ENCODE measurements at places on chromosomes 2 and 18.

DNA sequence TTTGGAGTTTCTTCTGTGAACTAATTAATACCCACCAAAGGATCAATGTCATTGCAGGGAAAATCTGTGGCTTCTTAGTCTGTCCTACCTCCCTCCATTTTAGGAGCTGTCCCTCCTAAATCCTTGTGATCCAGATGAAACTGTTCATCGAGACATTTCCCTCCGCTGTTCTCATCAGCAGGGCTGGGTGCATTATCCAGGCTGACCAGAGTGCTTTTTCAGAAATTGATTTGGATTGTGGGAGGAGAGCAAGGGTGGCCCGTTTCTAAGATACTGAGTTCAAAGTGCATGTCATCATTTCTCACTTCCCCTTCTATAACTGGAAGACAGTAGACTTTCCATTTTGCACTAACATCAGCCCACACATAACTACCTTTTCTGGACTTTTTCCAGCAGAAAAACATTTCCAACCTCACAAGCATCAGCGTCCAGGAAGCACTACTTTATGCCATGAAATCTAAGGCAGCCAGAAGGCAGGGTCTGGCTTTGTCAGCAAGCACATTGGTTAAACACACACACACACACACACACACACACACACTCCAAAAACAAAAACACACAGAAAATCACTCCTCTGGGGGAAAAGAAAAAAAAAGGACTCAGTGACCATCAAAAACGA is 94.1 kb downstream of the ANKRD44 start:
- DNase-seq, result peak; percentile 60

DNA sequence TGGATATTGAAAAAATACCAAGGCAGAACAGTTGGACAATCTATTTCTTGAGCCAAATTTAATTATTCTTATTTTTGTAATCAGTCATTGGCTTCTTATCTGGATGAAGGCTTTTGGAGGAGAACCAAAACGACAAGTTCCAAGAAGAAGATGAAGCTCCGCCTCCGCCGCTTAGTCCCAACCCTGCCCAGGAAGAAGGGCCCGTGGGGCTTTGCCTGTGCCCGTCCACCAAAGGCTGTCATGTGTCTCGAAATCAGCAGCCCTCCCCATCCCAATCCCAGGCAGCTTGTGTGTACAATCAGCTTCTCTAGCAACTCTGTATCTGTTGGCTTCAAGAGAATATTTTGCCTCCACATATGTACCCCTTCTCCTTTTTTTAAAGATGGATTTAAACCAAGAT is 24.6 kb downstream of the PTRHD1 start:
- DNase-seq, result no peak

DNA sequence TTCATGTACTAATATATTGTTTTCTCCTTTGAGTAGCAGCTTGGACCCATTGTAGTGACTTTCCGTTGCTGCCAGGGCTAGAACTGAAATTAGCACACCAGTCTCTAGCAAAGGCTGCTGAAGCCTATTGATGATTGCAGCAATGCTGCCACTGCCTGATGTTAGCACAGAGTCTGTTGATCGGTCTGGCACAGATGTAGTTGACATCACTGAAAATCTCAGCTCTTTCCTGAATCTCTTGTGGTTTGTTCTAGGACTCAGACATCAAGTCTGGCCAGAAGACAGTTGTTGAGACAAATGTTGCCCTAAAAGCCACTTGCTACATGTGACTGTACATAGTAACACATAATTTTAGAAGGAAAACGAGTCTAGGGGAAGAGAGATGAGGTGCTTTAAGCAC is 47.2 kb downstream of the VAPA start:
- peak; percentile 61 for DNase-seq

- DNase-seq, result no peak
Observed at GRCh38 chr2:100106460-100106859, 35.9 kb downstream of the AFF3 start.

DNA sequence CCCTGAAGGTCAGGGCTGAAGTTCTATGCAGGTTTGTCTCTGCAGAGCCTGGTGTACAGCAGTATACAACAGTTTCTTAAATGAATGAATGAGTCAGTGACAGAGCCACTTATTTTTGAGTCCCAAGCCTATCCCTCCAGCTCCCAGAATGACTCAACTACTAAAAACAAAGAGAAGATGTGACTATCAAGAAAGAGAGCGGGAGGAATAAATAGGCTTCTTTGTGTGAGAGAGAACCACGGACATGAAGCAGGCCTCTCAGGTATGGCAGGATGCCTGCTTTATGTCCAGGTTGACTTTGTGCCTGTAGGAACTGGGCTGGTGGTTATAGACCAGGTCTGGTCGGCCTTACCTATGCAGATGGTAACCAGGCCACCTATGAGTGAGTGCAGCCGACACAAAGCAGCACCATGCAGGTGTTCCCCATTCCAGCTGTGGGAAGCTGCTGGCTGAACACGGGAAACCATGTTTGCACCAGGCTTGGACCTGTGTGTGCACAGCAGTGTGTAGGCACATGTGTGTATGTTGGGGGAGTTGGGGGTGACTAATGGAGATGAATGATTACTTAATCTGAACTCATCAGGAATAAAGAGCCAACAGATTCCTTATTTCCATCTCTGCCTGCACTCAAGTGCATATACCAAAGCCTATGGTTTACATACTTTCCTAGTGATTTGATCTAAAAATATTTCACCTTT is 171.0 kb downstream of the OSR1 start:
- no peak for DNase-seq

DNA sequence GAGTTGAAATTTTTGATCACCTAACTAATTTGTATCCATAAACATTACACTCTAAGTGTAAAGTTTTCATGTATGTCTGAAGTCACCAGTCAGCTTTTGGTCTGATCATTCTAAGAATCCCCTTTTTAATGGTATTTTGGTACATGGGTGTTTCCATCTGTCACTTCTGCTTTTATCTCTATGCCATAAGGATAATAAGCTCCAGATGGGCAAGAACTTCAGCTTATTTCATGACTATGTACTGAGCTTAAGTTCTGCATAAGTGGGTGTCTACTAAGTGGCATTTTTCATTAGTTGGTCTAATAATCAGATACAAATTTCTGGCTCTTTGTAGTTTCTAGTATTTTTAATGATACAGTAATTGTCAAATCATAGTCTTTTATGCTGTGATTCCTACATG is 20.4 kb downstream of the UBXN4 start:
- no peak for DNase-seq

GRCh38 chr18:68965817-68966216 is 167.9 kb downstream of the CCDC102B start:
- no peak for DNase-seq

GRCh38 chr2:132439703-132440398 is 23.2 kb downstream of the GPR39 start:
- DNase-seq, result no peak

GRCh38 chr2:225270053-225270452 is 129.5 kb upstream of the NYAP2 start:
- no peak for DNase-seq

DNA sequence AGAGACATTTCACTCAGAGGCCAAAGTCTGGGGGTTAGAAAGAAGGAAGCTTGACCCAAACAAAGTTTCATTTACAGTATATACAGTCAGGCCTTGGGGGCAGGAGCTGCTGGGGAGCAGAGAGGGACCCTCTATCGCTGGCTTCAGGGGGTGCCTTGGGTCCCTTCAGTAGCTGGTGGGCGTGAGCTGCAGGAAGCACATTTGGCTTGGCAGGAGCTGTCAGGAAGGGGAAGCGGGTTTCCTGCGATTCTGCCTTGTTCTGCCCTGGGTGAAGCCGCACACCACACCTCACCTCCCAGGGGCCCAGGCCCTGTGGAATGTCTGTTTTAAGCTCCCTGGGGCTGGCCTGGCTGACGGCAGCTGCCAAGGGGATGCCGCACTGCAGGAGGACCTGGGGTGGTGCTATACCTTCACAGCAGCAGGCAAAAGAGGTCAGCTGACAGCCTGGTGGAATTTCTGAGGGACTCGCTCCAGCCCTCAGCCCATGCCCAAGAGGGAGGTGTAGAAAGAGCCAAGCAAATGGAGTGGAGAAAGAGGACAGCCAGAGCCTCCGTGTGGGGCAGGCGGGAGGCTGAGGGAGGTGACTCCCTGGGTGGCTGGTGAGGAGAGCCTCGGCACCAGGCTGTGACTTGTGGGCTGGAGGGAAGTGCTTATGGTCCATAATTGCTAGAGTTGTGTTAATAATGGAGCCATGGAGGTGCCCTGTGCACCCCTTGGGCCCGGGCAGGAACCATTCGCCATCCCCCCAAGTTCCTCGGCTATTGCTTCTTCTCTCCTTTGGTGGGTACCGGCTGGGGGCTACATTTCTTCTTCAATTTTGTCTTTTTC is 43.9 kb downstream of the PSD4 start:
- DNase-seq, result peak; percentile 73

GRCh38 chr2:96538487-96539214 is 2.1 kb downstream of the ARID5A start:
- peak; percentile 61 for DNase-seq

DNA sequence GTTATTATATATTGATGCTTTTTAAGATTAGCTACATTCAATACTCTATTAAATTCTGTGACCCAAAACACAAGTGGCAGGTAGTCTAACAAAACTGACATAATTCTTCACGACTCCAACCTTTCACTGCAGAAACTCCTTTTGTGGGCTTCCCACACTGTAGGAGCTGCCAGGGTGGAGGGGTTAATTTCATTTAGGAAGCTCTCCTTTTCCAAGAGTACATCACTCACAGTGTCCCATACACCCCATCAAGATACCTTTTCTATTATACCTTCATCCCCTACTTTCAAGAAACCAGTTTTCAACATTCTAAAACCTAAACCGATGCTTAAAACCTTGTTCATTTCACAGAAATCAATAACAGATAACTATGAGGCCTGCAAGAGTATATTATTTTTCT is 825 bp downstream of the THUMPD2 start:
- DNase-seq, result no peak

DNA sequence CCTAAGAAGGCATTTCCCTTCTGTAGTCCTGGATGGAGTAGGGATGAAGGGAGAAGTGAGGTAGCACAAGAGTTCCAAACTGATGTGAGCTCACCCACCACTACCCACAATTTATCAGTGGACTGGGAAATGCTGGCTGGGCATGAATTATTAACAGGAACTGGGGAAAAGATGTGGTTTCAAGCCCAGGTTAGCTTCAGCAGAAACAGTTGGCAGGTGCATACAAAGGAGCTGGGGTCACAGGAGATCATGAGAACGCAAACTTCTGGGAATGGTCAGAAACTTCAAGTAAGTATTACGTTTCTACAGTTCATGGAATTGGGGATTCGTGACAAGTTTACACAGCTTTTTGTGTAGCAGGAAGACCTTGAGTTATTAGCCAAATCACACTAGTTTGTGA is 5.4 kb downstream of the CCDC141 start:
- DNase-seq, result no peak

DNA sequence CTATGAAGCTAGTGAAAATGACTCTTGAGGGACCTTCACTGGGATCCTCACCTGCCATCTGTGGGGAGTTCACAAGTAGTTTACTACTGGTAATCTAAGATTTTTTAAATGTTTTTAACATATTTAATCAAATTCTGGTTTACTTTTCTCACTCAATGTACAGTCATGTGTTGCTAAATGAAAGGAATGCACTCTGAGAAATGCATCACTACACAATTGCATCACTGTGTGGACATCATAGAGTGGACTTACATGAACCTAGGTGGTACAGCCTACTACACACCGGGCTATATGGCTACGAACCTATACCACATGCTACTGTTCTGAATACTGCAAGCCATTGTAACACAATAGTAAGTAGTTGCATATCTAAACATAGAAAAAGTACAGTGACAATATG is 528.0 kb downstream of the BCL11A start:
- DNase-seq, result no peak

GRCh38 chr18:44967599-44967998 is 286.9 kb downstream of the SETBP1 start:
- no peak for DNase-seq

DNA sequence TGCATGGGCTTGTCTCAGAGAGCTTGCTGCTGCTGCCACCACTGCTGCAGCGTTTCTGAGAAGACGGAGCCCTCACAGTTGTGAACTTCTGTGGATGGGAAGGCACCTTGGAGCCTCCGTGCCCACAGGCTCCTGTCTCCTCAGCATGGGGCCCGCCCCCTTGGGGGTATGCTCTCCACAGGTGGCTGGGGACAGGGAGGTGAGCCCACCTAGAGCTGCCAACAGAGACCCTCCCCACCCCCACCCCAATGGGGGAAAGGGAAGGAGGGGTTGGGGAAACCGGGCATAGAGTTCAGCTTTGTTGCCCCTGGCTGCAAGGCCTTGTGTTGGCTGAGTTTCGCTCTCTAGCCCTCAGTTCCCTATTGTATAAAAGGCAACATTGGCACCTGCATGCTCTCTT is 76.1 kb downstream of the INPP4A start:
- DNase-seq, result no peak

DNA sequence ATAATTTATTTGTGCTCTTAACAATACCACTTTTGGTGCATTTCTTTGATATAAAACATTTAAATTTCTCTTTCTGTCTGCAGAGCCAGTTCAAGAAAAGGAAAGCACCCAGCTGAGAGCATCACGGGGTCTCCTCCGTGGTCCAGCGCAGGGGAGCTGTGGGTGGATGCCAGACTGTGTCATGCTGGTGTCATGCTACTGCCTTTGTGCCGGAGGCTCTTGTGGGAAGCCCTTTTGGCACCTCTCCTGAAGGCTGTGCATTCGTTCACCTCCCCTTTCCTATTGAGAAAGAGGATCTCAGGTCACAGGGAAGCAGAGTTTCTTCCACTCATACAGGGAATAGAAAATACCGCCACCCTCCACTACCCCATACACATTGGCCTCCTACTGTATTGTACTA is 450.4 kb downstream of the GALR1 start:
- no peak for DNase-seq

- no peak for DNase-seq
Observed at GRCh38 chr18:57630754-57631595, 9.3 kb upstream of the NARS1 start.

- DNase-seq, result no peak
Observed at GRCh38 chr18:10013621-10014543, 100.1 kb downstream of the VAPA start.

GRCh38 chr2:60484133-60484645 is 69.3 kb downstream of the BCL11A start:
- DNase-seq, result peak; percentile 54

- DNase-seq, result no peak
Observed at GRCh38 chr2:118832791-118833715, 14.4 kb downstream of the EN1 start.

- no peak for DNase-seq
Observed at GRCh38 chr2:120759543-120760331, 24.1 kb downstream of the GLI2 start.

DNA sequence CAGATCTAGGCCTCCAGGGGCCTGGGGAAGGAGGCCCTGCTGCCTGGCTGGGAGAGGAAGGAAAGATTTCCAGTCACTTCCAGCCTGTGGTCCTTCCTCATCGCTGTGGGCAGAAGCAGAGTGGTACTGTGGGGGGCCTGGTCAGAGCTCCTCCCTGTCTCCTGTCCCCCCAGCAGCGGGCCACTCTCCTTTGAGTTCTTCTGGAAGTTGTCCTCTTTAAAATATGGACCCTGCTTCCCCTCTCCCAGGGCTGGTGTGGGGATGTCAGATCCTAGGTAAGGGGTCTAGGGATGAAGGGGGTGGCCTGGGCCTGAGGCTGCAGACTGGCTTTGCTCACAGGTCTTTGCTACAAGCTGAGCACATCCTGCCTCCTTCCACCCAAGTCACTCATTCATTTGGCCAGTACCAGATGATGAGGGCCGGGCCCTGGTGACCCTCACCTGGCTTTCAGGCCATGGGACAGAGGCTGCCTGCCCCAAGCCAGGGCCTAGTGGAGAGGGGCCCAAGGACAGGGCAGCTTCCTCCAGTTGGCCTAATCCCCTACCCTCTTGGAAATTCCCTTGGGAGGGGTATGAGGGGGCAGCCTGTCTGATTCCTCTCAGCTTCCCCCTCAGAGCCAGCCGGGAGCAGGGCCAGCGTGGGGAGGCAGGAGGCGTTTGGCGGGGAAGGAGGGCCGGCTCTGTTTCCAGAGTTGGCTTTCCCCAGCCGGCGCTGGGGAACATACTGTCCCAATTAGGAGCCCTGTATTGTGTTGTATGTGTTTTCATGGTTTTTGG is 231.9 kb downstream of the DYSF start:
- DNase-seq, result no peak
